MCF 10A (cell line): ENCODE measurements at places on chromosomes 6 and 20.
A peak's percentile ranks its signal among the peaks of the same experiment; 100 is the strongest.

GRCh38 chr6:89122625-89123024 is 4.8 kb upstream of the SRSF12 start:
- peak; percentile 48 for DNase-seq
- no peaks in the 10 kb centered on the region for H3K4me1 ChIP-seq
- no peaks in the 10 kb centered on the region for H3K36me3 ChIP-seq
- no peak overlapping the region for H3K27ac ChIP-seq
- H3K27me3 ChIP-seq, result no peaks in the 10 kb centered on the region

DNA sequence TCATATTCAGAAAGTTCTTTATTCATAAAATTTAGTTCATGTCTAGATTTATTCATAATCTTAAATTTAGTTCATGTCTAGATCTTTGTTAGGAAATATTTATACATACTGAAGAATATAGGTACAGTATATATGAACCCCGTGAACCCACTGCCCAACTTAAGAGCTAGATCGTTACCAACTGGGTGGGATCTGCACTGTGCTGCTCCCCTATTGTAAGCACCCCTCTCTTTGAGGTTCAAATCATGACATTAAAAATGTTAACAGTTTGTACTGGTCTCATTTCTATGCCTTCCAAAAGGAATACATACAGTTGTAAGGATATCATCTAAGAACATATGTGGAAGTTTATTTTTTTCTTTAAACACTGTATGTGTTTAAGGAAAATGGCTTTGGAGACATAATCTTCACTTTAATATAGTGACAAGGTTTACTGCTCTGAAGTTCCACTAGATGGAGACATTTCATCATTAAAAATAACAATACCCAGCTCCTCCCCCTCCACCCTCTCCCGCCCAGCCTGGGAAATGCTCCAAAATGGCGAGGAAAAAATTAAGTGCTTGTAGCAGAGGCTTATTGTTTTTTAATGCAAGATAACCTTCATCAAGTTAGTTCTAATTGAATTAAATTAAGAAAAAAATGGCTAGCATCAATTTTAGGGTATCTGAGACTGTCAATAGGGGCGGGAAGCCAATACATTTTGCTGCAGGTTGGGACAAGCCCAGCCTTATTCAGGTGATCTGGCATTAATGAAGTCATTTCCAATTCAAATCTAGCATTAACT is 104.1 kb upstream of the TRAF3IP2 start:
- H3K27me3 ChIP-seq, result no peaks in the 10 kb centered on the region
- DNase-seq, result peak; percentile 69
- H3K27ac ChIP-seq, result no peak overlapping the region
- peak overlapping the region; percentile 28 for H3K4me3 ChIP-seq

- H3K27me3 ChIP-seq, result no peaks in the 10 kb centered on the region
- H3K4me1 ChIP-seq, result peaks cover 26% of the 10 kb centered on the region
- peak; percentile 16 for DNase-seq
These were observed 35.1 kb downstream of the EYS start for GRCh38 chr6:65671922-65672321.

DNA sequence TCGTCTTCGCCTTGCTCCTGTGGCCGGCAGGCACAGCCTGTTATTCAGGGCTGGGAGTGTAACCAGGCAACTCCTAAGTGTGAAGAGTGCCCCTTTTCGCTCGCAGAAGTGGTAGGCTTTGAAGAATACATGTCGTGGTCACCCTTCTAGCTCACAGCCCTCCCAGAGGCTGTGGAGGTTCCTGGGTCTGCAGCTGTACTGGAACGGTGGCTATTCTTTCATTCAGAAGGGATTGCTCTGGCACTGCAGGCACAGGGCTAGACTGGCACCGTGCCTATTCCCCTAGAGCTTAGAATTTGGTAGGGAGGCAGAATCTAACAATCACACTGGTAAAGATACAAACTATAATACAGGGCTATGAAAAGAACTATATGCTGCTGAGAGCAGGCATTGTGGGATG is 1.1 kb upstream of the SRSF12 start:
- no peak overlapping the region for H3K27ac ChIP-seq
- H3K4me1 ChIP-seq, result no peaks in the 10 kb centered on the region
- no peaks in the 10 kb centered on the region for H3K36me3 ChIP-seq
- DNase-seq, result no peak
- no peaks in the 10 kb centered on the region for H3K27me3 ChIP-seq

GRCh38 chr6:151191527-151191926 is 48.2 kb upstream of the AKAP12 start:
- H3K4me1 ChIP-seq, result peaks cover 1% of the 10 kb centered on the region
- no peaks in the 10 kb centered on the region for H3K36me3 ChIP-seq
- no peak overlapping the region for H3K27ac ChIP-seq
- H3K27me3 ChIP-seq, result no peaks in the 10 kb centered on the region

- no peaks in the 10 kb centered on the region for H3K27me3 ChIP-seq
- no peaks in the 10 kb centered on the region for H3K36me3 ChIP-seq
- H3K27ac ChIP-seq, result no peak overlapping the region
- no peak overlapping the region for H3K4me3 ChIP-seq
These were observed 109.6 kb upstream of the NHSL1 start for GRCh38 chr6:138608896-138609295.

GRCh38 chr6:15553736-15554294 is 109.0 kb downstream of the DTNBP1 start:
- no peaks in the 10 kb centered on the region for H3K4me1 ChIP-seq
- no peak overlapping the region for H3K27ac ChIP-seq
- no peak for DNase-seq
- peaks cover 7% of the 10 kb centered on the region for H3K36me3 ChIP-seq
- no peaks in the 10 kb centered on the region for H3K27me3 ChIP-seq

GRCh38 chr6:136774228-136775041 is 17.8 kb downstream of the MAP3K5 start:
- DNase-seq, result peak; percentile 86
- H3K27ac ChIP-seq, result peak overlapping the region; percentile 72
- peaks cover 6% of the 10 kb centered on the region for H3K36me3 ChIP-seq
- H3K4me1 ChIP-seq, result peaks cover 21% of the 10 kb centered on the region

GRCh38 chr20:32674362-32674789 is 635 bp upstream of the C20orf203 start:
- no peak overlapping the region for H3K4me3 ChIP-seq
- DNase-seq, result peak; percentile 72
- peaks cover 5% of the 10 kb centered on the region for H3K4me1 ChIP-seq
- H3K27ac ChIP-seq, result no peak overlapping the region
- no peaks in the 10 kb centered on the region for H3K36me3 ChIP-seq
- no peaks in the 10 kb centered on the region for H3K27me3 ChIP-seq

GRCh38 chr6:167524261-167525111 is 199.6 kb downstream of the TTLL2 start:
- no peak for DNase-seq
- H3K4me1 ChIP-seq, result peaks cover 5% of the 10 kb centered on the region
- peaks cover 82% of the 10 kb centered on the region for H3K27me3 ChIP-seq
- H3K36me3 ChIP-seq, result no peaks in the 10 kb centered on the region

GRCh38 chr6:136408204-136408603 is 118.6 kb upstream of the BCLAF1 start:
- H3K27ac ChIP-seq, result no peak overlapping the region
- peak; percentile 34 for DNase-seq

- no peak overlapping the region for H3K27ac ChIP-seq
- H3K4me3 ChIP-seq, result no peak overlapping the region
- no peak for DNase-seq
- H3K36me3 ChIP-seq, result peaks cover 43% of the 10 kb centered on the region
- no peaks in the 10 kb centered on the region for H3K27me3 ChIP-seq
These were observed 12.0 kb downstream of the TTI1 start for GRCh38 chr20:38021087-38021772.
